Stimulated activated CD4-positive, alpha-beta T cell treated with anti-CD3 and anti-CD28 coated beads, Interleukin-4, amount 100 ng/mL, for 1 hour (primary cell): ENCODE measurements at places on chromosomes 3 and 15.

- no peak for DNase-seq
These were observed 142.4 kb downstream of the P2RY1 start for GRCh38 chr3:152977366-152977765.

DNA sequence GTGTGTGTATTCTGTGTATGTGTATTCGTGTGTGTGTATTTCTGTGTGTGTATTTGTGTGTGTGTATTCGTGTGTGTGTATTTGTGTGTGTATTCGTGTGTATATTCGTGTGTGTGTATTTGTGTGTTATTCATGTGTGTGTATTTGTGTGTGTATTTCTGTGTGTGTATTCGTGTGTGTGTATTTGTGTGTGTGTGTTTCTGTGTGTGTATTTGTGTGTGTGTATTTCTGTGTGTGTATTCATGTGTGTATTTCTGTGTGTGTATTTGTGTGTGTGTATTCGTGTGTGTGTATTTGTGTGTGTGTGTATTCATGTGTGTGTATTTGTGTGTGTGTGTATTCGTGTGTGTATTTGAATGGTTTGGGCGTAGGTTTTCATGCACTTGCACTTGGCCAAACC is 405.4 kb downstream of the SOX2 start:
- no peak for DNase-seq

DNA sequence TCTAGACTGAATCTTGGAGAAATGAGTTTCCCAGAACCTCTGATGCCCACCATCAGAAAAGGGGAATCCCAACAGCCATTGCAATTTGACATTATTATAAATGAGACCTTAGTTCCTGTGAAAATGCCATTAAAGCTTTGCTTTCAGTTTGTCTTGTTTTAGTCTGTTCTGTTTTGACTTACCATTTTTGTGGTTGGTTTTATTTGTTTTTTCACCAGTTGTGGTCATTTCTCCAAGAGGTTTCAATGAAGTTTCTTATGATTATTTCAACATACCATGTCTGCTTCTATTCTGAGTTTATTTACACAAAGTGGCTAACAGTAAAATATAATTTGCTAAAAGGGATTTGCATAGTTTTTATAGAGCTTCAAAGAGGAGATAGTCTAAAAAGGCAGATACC is 175.0 kb upstream of the MCTP2 start:
- DNase-seq: no peak

DNA sequence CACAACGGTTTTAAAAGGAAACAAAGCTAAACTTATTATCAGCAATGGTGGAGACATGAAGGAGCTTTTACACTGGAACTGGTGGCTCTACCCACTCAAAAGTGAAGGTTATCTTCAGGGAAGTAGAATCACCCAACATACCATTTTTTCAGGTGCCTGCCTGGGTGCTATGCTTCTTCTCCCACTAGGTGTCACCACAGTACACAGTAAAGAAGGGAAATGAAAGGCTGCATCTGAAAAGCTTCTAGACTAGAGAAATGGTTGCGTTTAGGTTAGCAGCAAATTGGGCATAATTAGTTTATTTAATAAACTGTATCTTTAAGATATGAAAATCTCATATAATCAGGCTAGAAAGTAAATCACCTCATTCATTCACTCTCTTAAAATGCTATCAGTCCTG is 47.0 kb upstream of the SELENOK start:
- peak; percentile 3 for DNase-seq

- DNase-seq: peak; percentile 46
These were observed 674 bp downstream of the SERP1 start for GRCh38 chr3:150545419-150546225.
